ENCODE measurements at places on chromosomes 1 and 21.

- DNase-seq = no peak
Measured at GRCh38 chr1:34013958-34014737, 150.3 kb downstream of the HMGB4 start.

GRCh38 chr1:70948396-70949017 is 99.1 kb downstream of the PTGER3 start:
- no peak for DNase-seq

DNA sequence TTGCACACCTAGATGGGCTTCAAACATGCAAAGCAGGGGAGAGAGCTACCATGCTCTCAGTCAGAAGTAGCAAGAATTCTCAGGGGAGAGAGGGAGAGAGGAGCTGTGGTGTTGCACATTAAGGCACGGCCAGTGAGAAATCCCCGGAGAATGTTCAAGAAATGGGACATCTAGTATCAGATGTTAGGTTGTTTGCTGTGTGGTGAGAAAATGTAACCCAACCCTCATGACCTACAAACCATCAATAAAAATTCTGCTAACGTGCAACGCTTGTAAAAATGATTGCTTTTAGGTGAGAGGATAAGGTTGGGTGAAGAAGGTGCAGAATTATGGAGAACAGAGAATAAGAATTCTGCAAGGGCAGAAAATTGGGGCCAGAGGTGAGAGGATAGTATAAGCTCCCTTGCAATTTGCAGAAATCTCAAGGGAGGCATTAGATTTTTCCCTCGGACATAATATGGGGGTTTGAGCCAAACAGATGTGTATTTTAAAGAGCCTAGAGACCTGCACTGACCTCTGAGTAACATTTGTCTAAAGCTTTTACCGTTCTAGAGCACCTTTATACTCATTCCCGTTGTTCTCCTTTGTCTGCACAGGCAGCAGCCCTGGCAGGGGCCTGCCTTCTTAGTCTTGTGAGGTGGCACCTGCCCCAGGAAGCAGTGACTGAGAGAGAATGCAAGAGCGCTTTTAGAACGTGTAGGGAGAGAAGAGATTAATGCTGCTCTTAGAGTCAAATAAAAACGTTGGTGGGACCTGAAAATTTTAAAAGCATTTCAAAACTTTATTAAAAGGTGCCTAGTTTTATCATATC is 25.4 kb upstream of the KIAA0040 start:
- DNase-seq = no peak

GRCh38 chr1:154499446-154499845 is 2.6 kb upstream of the TDRD10 start:
- DNase-seq = no peak

DNA sequence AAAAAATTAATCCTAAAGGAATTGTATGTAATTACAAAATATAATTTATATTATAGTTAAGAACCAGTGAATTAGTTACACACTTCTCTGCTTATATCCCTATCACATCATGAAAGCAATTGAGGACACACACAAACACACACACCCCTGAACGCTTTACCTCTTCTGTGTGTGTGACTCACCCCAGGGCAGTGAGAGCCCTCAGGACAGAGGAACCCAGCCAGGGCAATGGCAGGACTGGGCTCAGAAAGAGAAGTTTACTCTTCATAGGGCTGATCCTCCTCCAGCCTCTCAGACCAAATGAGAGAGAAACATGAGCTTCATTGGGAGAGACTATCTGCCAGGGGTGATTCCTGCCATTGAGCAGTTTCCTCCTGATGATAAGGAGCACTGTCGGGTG is 38.1 kb downstream of the SLC44A3 start:
- DNase-seq = no peak

- DNase-seq = no peak
Measured at GRCh38 chr1:183905508-183906113, 100.7 kb downstream of the RGL1 start.

- no peak for DNase-seq
Measured at GRCh38 chr1:15260418-15261154, 13.6 kb downstream of the FHAD1 start.
